Activated naive CD4-positive, alpha-beta T cell treated with anti-CD3 and anti-CD28 coated beads, Interleukin-2, amount 50 U/mL, for 72 hours (primary cell): ENCODE measurements at places on chromosomes 2 and 18. TPM values are rescaled to one million over a fixed set of nuclear protein-coding genes. Genes with fewer than 3 reads are reported as not detected.
A peak's percentile ranks its signal among the peaks of the same experiment; 100 is the strongest.

- peak; percentile 13 for DNase-seq
These were observed 198.2 kb downstream of the NDUFA10 start for GRCh38 chr2:239826786-239827522.

DNA sequence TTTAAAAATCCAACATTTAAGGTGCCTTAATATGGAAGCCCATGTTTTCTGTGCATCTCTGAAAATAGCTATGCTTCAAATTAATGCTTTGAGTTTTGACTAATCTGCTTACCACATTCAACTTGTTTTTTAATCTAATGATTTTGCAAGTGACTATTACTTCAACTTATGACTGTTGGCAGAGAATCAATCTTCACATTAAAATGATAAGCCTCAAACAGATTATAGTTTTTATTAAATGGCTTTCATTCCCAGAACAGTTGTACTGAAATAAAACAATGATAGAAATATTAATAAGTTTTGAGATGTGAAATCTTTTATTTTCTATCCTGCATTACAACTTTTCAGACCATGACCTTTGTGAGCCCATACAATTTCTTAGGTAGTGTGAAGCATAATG, 347.5 kb downstream of the ZNF804A start:
- no peak for DNase-seq

GRCh38 chr2:33665039-33665438, 65.9 kb upstream of the FAM98A start:
- DNase-seq: no peak

DNA sequence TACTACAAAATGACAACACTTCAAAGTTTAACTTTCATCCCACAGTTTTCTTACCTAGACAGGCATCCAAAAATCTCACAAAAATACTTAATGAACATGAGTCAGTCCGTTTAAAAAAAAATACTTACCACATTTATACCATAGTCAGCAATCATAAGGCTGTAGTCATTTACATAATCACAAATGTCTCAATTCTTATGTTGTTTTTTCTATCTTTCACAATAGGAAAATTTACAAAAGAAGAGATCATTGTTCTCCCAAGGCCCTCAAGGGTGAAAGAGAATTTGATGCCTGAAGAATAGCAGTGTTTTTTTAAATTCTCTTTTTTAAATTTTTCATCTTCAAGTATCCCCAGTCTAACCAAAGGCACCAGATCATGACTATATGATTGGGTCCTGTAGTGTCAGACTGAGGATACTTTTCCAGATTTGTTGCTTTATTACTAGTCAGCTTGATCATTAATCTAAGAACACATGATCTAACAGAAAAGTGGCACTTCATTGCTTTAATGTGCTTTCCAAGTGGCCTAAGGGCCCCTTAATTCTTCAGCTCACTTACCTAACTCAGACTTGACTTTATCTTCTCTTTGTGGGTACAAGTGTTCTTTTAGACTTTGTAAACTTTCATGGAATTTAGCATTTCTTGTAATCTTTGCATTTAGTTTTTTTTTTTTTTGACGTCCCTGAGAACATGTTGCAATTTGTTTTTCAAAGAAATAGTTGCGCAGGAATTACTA, 4.7 kb downstream of the SCYGR5 start:
- no peak for DNase-seq

- no peak for DNase-seq
These were observed 36.7 kb downstream of the DYNC1I2 start for GRCh38 chr2:171723716-171724683.

The KATNAL2 gene
- total RNA-seq: 0.88 TPM

- no peak for DNase-seq
These were observed 265.5 kb upstream of the KCNJ3 start for GRCh38 chr2:154433010-154433409.

DNA sequence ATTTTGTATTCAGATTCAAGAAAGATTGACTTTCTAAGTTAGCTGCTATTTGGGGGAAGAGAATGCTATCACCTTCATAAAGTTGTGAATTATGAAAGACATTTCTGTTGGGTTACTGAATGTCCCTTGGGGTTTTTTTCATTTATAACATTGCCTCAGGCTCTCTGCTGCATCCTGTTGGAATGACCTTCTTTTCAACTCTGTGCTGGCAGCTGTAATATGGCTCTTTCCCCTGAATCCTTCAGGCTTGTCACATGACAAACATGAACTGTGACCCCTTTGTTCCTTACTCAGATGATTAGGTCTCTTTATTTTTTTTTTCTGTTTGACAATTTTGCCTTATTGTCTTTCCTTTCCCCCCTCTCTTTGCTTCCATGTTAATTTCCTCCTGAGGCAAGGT, 159.8 kb downstream of the TAF4B start:
- DNase-seq: no peak

- no peak for DNase-seq
These were observed 11.9 kb upstream of the IGFBP2 start for GRCh38 chr2:216621292-216621691.

DNA sequence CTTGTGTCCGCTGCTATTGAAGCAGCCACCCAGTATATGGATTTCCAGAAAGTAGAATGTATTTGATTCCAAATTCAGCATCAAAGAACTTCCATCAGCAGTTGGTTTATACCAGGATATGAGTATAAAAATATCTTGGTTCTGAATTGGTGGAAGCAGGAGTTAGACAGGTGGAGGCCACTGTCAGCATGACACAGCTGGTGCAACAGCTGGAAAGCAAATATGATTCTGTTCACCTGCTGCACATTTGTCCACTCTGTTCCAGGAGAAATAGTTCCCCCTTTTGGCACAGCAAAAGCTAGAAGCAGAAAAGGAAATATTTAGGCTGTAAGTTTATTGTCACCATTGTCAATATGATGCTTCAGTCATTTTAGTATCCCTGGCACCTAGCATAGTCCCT, 41.2 kb downstream of the KIAA2012 start:
- DNase-seq: no peak

GRCh38 chr18:79799619-79800370, 2.1 kb downstream of the KCNG2 start:
- DNase-seq: no peak

DNA sequence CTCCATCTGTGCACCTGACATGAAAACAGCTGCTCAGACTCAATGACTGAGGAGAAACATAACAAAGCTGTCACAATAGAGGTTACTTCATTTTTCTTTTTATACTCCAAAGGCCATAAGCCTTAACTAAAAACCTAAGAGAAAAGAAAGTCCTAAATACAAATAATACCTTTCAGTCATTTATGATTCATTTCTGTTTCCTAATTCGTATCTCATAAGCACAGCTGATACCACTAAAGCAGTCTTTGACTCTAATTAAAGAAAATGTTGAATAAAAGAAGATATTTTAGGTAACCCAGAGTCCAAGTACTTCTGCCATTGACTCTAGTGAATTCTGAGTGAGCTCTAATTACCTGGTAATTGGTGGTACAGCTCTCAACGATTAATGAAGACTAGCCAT, 20.6 kb downstream of the NEMP2 start:
- DNase-seq: no peak

DNA sequence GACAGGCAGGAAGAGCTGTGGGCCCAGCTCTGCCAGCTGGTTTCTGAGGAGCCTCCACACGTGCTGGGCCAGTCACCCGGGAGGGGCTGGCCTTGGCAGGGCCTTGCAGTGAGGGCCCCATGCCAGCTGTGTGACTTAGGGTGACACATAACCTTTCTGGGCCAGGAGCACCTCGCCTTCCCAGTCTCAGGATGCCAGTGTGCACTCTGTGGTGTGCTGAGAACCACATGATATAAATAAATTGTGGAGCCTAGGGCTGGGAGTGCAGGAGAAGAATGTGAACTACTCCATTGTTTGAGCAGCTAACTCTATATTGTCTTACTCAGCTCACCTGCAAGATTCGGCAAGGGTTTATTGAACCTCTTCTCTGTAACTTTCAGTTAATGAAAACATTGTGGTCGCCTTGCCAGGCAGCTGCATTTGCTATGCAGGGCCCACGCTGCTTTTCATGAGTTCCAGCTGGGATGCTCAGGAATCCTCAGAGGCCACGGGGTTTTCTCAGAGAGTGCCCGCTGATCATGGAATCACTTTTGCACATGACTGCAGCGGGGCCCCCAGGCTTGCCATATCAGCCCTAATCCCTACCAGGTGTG, 222.3 kb downstream of the SH3RF3 start:
- DNase-seq: no peak

- DNase-seq: no peak
These were observed 2.8 kb upstream of the RESP18 start for GRCh38 chr2:219335373-219335786.

DNA sequence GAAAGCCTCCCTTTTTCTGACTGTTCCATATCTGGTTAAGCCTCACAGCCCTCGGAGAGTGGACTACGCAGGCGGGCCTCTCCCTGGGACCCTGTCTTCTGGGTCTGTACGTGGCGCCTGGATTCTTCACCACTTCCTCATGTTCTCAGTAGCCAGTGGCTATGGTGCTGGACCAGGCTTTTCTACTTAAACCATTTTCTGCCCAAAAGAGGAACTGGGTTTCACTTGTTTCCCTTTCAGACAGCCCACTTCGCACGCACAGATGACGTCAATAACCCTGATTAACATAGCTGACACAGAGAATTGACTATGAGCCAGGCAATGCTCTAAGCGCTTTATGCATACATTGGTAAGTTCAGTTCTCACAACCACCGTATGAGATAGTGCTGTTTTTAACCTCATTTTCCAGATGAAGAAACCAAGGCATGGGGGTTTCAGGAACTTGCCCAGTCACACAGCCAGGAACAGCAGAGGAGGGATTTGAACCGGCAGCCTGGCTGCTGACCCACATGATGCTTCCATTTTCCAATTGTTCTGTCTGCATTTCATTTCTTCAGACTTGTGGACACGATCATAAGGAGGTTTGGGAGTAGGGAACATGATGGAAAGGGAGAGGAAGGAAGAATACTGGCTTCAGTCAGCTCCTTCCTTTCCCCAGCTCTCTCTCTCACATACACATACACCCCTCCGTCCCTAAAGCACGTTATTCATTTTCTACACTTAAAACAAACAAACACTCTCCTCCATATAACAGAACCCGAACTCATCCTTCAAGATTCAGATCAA, 41.7 kb downstream of the MYOM1 start:
- DNase-seq: no peak
